ENCODE measurements at places on chromosomes 6 and 20. TPM values are rescaled to one million over a fixed set of nuclear protein-coding genes. Genes with fewer than 3 reads are reported as not detected.

- no peak overlapping the region for H3K4me3 ChIP-seq
- H3K36me3 ChIP-seq = no peaks in the 10 kb centered on the region
- no peaks in the 10 kb centered on the region for H3K27me3 ChIP-seq
- no peak overlapping the region for H3K27ac ChIP-seq
Measured at GRCh38 chr20:2708073-2708415, 15.5 kb downstream of the EBF4 start.

- H3K4me3 ChIP-seq = no peak overlapping the region
- no peak overlapping the region for H3K27ac ChIP-seq
- H3K27me3 ChIP-seq = no peaks in the 10 kb centered on the region
- no peaks in the 10 kb centered on the region for H3K4me1 ChIP-seq
- H3K36me3 ChIP-seq = no peaks in the 10 kb centered on the region
Measured at GRCh38 chr20:17357238-17357637, 130.4 kb downstream of the PCSK2 start.

DNA sequence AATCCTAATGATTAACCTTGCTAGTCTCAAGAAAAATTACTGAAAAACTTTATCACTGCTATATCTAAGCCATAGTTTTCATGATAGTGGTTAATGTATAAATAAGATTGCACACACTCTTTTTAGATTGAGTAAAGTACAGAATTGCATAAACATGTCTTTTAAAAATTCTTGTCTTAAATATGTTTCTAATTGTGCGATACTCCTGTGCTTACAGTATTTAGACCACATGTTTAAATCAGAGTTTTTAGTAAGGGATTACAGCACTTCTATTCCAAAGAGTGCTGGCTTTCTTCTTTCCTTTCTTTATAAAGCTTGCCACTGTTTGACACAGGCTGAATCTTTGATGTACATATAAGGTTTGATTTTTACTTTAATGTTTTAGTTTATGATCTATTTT is 36.8 kb upstream of the RGS17 start:
- H3K27ac ChIP-seq = no peak overlapping the region
- H3K4me1 ChIP-seq = no peaks in the 10 kb centered on the region
- no peaks in the 10 kb centered on the region for H3K27me3 ChIP-seq
- no peaks in the 10 kb centered on the region for H3K36me3 ChIP-seq

- no peaks in the 10 kb centered on the region for H3K36me3 ChIP-seq
- H3K27ac ChIP-seq = no peak overlapping the region
- DNase-seq = no peak
- no peaks in the 10 kb centered on the region for H3K27me3 ChIP-seq
Measured at GRCh38 chr6:15474196-15474595, 188.6 kb downstream of the DTNBP1 start.

DNA sequence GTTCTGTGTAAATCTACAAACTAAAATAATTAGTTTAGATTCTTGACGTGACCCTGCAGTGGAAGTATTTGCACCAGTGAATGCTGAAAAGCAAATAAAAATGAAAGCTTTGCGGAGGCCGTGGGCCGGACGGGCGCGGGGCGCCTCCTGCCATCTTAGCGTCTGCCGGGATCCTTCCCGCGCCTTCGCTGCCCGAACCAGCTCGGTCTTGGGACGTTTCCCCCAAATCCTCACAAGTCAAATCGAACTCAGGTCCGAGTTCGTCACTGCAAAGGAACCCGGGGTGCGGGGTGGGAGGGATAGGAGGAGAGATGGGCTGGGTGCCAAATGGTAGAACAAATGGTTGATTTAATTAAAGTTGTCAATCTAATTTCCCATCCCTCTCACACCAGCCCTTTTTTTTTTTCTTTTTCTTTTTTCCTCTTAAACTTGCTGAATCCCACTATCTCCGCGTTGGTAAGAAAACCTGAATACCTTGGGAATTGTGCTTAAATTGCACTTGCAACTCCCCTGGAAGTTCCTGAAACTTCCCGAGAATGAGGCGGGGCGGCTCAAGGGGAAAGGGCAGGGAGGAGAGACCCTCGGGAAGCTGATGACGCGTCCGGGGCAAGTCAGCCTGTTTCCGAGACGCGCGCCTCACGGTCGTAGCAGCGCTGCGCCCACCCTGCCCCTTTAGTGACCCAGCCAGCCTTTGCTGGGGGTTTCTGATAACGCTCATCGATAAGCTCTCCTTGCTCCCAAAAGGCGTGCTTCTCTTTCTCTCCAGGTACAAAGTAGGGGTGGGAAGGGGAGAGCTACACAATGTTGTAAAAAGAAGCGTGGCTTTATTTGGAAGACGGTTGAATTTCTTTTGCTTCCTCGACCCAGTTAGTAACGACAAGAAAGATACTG is 1.8 kb downstream of the GJA1 start:
- peak overlapping the region; percentile 34 for H3K4me3 ChIP-seq
- H3K36me3 ChIP-seq = no peaks in the 10 kb centered on the region
- peaks cover 13% of the 10 kb centered on the region for H3K27me3 ChIP-seq
- DNase-seq = no peak
- H3K27ac ChIP-seq = peak overlapping the region; percentile 34
- H3K4me1 ChIP-seq = no peaks in the 10 kb centered on the region

DNA sequence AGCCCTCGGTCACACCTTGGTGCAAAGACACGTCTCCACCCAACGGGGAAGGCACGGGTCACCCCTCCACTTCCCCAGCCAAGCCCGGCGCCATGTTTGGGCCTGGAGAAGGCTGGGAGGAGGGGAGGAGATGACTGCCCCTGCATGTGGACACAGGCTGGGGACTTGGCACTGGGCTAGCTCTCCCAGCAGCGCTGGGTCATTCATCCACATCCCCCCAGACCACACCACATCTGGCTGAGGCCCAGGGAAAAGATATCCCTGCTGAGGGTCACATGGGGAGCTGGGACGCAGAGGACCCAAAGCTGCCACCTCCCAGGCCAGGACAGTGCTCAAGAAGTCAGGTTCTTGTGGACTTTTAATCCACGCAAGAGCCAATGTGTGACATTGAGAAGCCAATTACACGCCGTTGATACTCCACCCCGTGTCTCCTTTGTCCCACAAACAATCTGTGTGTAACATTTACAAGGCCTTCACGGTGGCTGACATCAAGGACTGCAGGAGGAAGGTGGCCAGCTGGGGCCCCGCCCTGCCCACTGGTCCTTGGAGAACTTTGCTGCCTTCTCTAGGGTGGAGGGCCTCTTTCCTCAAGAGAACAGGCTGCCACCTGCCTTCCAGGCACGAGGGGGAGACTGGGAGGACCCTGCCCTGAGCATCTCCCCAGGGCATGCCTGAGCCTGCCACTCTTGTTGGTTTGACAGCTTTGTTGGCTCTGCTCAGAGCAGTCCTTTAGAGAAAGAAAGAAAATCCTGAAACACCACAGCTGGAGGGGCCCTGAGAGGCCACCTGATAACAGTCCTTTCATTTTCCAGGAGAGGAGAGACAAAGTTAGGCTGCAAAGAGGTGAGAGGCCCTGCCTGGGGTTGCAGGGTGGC is 5.3 kb upstream of the IP6K3 start:
- H3K27ac ChIP-seq = peak overlapping the region; percentile 60
- no peaks in the 10 kb centered on the region for H3K36me3 ChIP-seq
- H3K4me3 ChIP-seq = no peak overlapping the region
- no peaks in the 10 kb centered on the region for H3K27me3 ChIP-seq
- DNase-seq = peak; percentile 69

- no peaks in the 10 kb centered on the region for H3K36me3 ChIP-seq
- no peak for DNase-seq
- no peak overlapping the region for H3K27ac ChIP-seq
- peaks cover 4% of the 10 kb centered on the region for H3K4me1 ChIP-seq
- H3K4me3 ChIP-seq = no peak overlapping the region
Measured at GRCh38 chr20:37362231-37362792, 16.4 kb downstream of the SRC start.

DNA sequence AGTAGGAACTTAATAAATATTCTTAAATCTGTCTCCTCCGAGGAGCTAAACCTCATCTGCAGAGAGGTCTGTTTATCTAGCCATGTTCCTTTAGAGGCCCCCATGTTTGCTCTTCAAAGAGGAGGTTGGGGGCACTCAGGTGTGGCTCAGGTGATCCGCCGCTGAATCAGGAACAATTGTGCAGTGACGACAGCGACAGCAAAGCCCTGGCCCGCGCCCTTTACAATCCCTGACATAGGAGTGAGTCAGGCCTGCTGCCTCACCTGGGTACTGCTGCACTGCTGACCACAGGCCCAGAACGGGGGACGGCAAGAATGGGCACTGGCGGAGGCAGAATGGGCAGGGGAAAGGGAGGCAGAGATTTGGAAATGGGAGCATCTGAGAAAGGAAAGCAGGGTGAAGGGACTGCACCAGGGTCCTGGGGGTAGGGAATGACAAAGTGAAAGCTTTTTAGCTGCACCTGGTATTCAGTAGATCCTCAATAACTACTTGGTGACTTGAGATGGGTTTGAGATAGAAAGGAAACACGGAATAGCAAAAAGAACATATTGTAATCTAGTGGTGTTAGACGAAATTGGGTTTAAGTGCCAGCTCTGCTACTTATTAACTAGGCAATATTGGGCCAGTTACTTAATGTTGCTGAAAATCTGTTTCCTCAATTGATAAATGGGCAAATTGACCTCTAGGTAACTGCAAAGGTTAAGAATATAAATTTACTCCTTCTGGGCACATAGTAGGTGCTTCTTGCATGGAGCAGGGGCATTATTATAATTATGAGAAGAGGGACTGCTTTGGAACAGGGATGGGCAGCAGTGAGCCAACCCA is 5.4 kb upstream of the IER3 start:
- no peak overlapping the region for H3K4me3 ChIP-seq
- no peaks in the 10 kb centered on the region for H3K27me3 ChIP-seq
- H3K36me3 ChIP-seq = no peaks in the 10 kb centered on the region
- peak overlapping the region; percentile 78 for H3K27ac ChIP-seq
- peaks cover 12% of the 10 kb centered on the region for H3K4me1 ChIP-seq

GRCh38 chr20:19625426-19625825 is 132.6 kb upstream of the RIN2 start:
- no peak overlapping the region for H3K4me3 ChIP-seq
- H3K36me3 ChIP-seq = no peaks in the 10 kb centered on the region
- H3K27ac ChIP-seq = no peak overlapping the region
- DNase-seq = no peak
- H3K4me1 ChIP-seq = no peaks in the 10 kb centered on the region
- H3K27me3 ChIP-seq = no peaks in the 10 kb centered on the region

GRCh38 chr20:48550814-48551213 is 277.0 kb downstream of the PREX1 start:
- no peaks in the 10 kb centered on the region for H3K4me1 ChIP-seq
- H3K27me3 ChIP-seq = no peaks in the 10 kb centered on the region
- no peak for DNase-seq
- H3K27ac ChIP-seq = no peak overlapping the region

GRCh38 chr6:138600726-138601125 is 101.4 kb upstream of the NHSL1 start:
- no peak for DNase-seq
- H3K36me3 ChIP-seq = no peaks in the 10 kb centered on the region
- no peaks in the 10 kb centered on the region for H3K4me1 ChIP-seq
- H3K27me3 ChIP-seq = no peaks in the 10 kb centered on the region

GRCh38 chr6:47733879-47734558 is 35.6 kb downstream of the ADGRF4 start:
- H3K4me3 ChIP-seq = no peak overlapping the region
- H3K27me3 ChIP-seq = no peaks in the 10 kb centered on the region
- H3K36me3 ChIP-seq = no peaks in the 10 kb centered on the region

DNA sequence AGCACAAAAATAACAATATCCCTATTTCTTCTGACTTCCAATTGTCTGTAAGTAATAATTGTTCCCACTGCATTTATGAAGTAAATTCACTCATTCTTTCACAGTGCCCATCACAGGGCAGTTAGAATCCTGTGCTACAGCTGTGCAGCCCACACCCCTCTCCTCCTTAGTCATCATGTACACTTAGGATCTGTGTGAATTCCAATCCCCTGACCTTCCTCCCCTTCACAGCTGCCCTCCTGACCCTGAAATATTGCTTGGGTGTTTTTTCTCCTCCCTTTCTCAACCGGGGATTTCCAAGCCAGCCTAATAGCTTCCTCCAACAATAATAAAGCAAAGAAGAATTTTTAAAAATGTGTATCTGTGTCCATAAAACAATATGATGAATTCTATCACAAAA is 91.5 kb upstream of the BEND6 start:
- peak overlapping the region; percentile 78 for H3K27ac ChIP-seq
- DNase-seq = no peak
- H3K36me3 ChIP-seq = no peaks in the 10 kb centered on the region
- no peaks in the 10 kb centered on the region for H3K27me3 ChIP-seq
- peaks cover 10% of the 10 kb centered on the region for H3K4me1 ChIP-seq

DNA sequence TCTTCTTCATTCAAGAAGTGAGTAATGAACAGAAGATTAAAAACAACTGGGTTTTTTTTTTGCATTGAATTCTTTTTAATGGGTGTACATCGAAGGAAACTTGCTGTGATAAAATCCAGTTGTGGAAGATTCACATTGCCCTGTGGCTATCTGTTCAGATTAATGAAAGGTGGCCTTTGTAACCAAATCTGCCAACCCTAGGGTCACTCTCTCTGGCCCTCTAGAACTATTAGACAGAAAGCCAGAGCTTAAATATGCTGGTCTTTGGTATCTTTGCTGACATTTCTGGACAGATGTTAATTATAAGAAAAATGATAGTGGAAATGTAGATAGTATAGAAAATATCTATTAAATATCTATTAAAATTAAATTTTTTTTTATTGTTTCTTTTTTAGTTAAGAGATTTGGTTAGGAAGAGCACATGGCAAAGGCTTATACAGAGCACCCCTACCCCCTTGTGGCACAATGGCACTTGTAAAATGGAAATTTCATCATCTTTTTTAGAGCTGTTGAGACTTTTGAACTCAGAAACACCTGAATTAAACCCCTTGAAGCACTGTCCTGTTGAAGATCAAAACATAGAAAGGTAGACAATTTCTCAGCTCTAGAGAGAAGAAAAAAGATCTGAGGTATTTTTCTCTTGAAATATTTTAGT is 572.5 kb downstream of the PKHD1 start:
- H3K36me3 ChIP-seq = no peaks in the 10 kb centered on the region
- no peaks in the 10 kb centered on the region for H3K4me1 ChIP-seq
- no peak overlapping the region for H3K27ac ChIP-seq
- no peaks in the 10 kb centered on the region for H3K27me3 ChIP-seq

GRCh38 chr6:5695260-5696245 is 311.2 kb downstream of the NRN1 start:
- peak; percentile 35 for DNase-seq
- peak overlapping the region; percentile 12 for H3K27ac ChIP-seq
- H3K4me1 ChIP-seq = no peaks in the 10 kb centered on the region

The PXDC1 gene
- 1.7 TPM for total RNA-seq

The C2 gene
- 15.2 TPM for total RNA-seq

The DOK5 gene
- total RNA-seq = not detected

The CCN5 gene
- 0.84 TPM for total RNA-seq

The SMLR1 gene
- total RNA-seq = not detected

The GDAP1L1 gene
- not detected for total RNA-seq

The PLA2G7 gene
- total RNA-seq = 2.9 TPM

The CUL7 gene
- total RNA-seq = 13.7 TPM

The SLC22A16 gene
- total RNA-seq = not detected

The PRDM1 gene
- 17.6 TPM for total RNA-seq

The FAM209B gene
- 0.37 TPM for total RNA-seq

The ZNF831 gene
- 0.20 TPM for total RNA-seq

The ID4 gene
- 2.4 TPM for total RNA-seq

The WFDC12 gene
- total RNA-seq = not detected

Data from colonic mucosa (tissue), 4 donors.